Sciatic nerve (tissue), 2 donors: ENCODE measurements at places on chromosomes 1 and 21. TPM values are rescaled to one million over a fixed set of nuclear protein-coding genes. Genes with fewer than 3 reads are reported as not detected.
A peak's percentile ranks its signal among the peaks of the same experiment; 100 is the strongest.

DNA sequence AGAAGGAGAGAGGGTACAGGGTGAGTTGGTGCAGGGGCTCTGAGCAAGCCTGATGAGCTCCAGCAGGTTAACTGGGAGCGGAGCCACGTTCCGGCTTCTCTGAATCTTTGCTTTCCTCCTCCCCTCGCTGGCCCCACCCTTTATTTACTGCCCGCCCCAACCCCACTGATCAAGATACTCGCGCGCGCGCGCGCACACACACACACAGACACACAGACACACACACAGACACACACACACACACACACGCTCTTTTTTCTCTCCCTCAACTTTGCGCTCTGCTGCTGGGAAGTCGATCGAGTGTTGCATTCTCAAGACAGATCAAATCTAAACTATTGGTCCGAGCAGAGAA lies at the start of gene GRIK1:
Gene GRIK1 (minus strand): TSS at position 73 of the 352 bp plus-strand sequence.
- peak; percentile 43 for DNase-seq

GRCh38 chr1:43235451-43236121 lies 34.2 kb upstream of the TMEM125 start:
- no peak for DNase-seq

GRCh38 chr21:44370027-44370735 lies 16.8 kb downstream of the TRPM2 start:
- DNase-seq: peak; percentile 61

DNA sequence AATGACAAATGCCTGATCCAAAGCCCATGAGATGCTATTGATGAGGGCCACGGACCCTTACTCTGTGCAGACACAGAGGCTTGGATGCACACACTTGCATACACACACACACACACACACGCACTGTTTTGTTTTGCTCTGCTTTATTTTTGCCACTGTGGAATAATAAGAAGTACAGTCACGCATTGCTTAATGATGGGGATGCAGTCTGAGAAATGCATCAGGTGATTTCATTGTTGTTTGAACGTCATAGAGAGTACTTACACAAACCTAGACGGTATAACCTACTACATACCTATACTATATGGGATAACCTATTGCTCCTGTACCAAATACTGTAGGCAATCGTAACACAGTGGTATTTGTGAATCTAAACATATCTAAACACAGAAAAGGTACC lies 104.4 kb downstream of the RHOU start:
- DNase-seq: no peak

CYP4A22 gene
- 0.58 TPM for total RNA-seq

PRAMEF1 gene
- total RNA-seq: not detected
